ENCODE measurements at places on chromosomes 7 and 10.

GRCh38 chr7:155693826-155694225 is 49.4 kb downstream of the RBM33 start:
- DNase-seq = no peak

- no peak for DNase-seq
Measured at GRCh38 chr10:17831341-17831740, 22.2 kb downstream of the MRC1 start.

- DNase-seq = no peak
Measured at GRCh38 chr10:132582771-132583170, 45.2 kb downstream of the INPP5A start.

- DNase-seq = no peak
Measured at GRCh38 chr10:12521423-12521822, 172.1 kb downstream of the CAMK1D start.

DNA sequence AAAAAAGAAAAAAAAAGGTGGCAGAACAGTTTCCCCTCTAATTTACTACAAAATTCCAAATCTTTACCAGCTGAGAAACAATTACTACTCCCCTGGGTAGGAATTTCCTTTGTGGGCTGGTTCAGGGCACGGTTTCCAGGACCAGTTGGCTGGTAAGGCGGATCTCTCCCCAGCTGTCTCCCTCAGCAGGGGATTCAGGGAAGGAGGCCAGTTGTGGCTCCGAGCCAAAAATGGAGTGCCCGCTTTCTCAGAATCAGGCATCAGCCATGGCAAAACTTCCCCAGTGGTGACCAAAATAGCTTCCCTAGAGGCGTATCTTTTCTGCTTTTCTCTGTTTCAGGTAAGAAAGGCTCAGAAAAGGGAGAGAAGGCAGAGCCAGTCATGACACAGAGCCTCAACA is 91.2 kb downstream of the ZNF22 start:
- no peak for DNase-seq

DNA sequence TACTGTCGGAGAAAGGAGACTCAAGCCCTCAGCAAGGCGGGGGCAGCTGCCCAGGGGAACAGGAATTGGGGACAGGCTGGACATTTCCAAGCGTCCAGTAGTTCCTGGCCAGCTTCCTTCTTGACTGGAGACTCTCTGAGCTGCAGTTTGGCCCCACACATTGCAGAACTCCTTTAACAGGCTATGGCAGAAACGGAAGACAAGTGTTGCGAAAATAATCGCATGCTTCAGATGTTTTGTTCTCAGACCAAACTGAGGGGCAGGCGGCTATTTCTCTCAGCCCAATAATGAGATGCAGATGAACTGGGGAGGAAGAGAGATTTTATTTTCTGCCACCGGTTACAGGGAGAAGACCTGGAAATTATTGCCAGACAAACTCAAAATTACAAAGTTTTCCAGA is 88.0 kb upstream of the PFKP start:
- no peak for DNase-seq

DNA sequence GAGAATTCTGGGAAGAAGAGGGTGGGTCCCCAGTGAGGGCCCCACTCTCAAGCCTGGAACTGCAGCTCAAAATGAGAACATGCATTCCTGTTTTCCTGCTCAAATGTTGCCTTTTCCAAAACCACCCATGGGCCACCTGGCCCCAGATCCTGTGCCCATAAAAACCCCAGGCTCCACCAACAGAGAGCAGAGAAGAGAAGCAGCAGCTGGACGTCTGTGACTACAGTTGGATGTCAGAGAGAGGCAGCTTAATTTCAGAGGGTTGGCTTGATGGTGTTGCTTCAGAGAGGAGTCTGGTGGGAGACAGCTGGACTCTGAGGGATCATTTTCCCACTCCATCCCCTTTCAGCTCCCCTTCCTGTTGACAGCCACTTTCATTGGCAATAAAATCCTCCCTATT is 256.4 kb downstream of the FZD1 start:
- DNase-seq = no peak

DNA sequence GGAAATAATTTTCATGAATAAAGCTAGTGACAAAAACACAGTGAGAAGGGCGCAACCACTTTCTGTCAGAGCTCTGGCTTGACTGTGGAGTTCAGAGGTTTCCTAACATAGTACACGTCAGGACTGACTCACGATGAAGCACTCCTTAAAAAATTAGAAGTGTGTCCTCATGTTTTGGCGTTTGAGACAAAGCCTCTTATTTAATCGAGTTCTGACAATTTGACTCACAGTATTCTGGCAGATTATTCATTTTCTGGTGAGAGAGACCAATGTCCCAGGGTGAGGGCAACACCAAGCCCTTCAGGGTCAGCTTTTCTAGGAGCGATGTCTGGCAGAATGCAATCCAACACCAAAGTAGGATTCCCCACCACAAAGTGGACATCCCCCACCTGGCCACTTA is 108.7 kb downstream of the DIP2C start:
- DNase-seq = no peak

DNA sequence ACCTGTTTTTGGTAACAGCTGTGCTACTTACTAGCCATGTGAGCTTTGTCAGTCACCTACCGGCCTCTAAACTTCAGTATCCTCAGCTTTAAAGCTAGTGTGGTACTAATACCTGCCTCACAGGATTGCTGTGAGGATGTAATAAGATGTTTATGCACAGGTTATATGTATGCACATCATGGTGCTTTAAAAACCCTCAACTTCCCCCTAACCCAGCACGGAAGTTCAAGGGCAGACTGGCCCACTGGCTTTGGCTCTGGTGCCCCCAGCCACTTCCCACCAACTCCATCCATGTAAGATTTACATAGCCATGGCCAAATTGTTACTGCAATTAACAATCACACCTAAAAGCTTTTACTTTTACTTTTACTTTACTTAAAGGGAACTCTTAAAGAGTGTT is 676.0 kb upstream of the GALNT17 start:
- DNase-seq = no peak

DNA sequence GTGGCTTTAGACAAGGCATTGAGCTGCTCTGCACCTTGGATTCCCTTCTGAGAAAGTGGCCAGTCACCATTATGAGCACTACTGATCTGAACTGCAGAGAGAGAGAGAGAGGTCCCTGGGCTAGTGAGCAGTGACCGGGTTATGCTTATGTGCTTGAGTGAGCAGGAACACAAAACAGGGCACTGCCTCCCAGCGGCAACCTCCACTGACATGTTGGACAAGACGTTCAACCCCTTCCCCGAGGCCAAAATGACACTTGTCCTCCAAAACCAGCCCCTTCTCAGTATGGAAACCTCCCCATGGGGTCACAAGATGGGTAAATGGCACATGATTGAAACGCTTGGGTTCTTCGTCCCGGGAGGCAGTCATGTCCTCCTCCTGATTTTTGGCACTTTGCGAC is 339.4 kb upstream of the ZMIZ1 start:
- no peak for DNase-seq
